HS-5 (cell line): ENCODE measurements at places on chromosomes 1 and 21.

GRCh38 chr1:227788271-227789083 lies 27.0 kb upstream of the PRSS38 start:
- no peak for DNase-seq

DNA sequence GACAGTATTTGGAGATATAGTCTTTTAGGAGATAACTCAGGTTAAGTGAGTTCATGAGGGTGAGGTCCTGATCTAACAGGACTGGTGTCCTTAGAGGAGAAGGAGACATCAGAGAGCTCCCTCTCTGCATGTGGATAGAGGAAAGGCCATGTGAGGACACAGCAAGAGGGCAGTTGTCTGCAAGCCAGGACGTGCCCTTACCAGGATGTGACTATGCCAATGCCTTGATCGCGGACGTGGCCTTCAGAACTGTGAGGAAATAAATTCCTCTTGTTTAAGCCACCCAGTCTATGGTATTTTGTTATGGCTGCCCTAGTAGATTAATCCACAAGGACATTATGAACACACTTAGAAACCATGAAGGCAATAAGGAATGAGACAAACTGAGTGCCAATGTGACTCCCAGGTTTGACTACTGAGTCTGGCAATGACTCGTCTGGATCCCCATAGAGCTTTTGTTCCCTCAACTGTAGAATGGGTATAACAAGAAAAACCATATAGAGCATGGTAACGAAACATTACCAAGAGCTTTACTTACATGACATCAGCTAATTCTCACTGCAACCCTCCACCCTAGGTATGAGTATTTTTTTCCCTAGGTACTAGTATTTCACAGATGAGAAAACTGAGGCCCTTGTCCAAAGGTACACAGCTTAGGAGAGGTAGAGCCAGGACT lies 6.5 kb downstream of the URB1 start:
- no peak for DNase-seq

- DNase-seq: no peak
Measured at GRCh38 chr1:164764333-164764732, 205.3 kb downstream of the PBX1 start.

GRCh38 chr1:78340006-78340405 lies 150.8 kb upstream of the PTGFR start:
- peak; percentile 81 for DNase-seq

- DNase-seq: no peak
Measured at GRCh38 chr1:24541711-24542346, 14.1 kb upstream of the NCMAP start.

- DNase-seq: no peak
Measured at GRCh38 chr1:37437087-37437486, 37.3 kb upstream of the ZC3H12A start.

- DNase-seq: no peak
Measured at GRCh38 chr1:68600049-68600661, 103.3 kb upstream of the DEPDC1 start.

DNA sequence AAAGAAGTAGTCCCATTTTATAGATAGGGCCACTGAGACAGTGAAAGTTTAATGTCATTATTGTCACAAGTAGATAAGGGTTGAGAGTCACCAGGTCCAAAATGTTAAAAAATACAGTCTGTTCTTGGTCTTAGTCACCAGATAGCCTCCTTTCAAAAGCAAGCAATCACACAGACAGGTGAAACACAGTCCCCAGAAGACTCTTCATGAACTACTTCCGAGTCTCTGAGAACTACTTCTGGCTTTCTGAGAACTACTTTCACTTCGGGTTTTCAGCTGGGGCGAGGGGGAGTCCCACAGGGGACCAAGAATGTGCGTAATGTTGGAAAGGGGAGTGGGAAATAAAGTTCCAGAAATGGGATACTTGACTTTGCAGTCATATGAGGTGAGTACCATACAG lies 143.2 kb downstream of the HHIPL2 start:
- DNase-seq: no peak

- no peak for DNase-seq
Measured at GRCh38 chr1:6056572-6056948, 10.9 kb downstream of the KCNAB2 start.

DNA sequence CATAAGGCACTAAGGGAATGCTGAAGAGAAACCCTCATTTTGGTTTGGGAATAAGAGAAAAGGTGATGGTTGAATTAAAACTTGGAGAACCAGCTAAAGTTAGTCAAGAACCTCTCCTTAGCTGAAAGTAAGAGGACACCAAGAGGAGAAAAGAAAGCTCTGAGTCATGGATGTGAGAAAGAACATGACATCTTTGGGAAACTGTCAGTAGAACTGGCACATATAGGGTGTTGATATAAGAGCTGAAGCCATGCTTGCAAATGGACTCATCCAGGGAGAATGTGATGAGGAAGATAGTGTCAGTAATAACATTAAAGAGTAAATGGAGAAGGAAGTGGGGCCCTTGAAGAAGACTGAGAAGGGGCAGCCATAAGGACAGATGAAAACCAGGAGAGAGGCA lies 54.3 kb downstream of the LRRC8C start:
- no peak for DNase-seq

DNA sequence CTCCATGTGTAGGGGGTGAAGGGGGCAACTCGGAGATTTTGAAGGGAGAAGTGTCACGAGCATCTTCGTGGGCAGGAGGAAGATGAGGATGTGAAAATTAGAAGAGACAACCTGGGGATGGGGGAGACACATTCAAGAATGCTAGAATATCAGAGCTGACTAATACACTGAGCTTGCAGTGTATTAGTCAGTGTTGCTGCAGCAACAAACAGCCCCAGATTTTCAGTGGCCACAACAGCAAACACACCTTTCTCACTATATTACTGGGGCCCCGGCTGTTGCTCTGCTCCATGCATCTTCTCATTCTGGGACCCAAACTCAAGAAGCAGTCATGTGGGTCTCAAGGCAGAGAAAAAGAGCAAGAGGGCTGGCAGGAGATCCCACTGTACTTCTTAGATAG lies 74.8 kb upstream of the SIM2 start:
- no peak for DNase-seq

GRCh38 chr1:227759341-227760300 lies 24.4 kb downstream of the SNAP47 start:
- peak; percentile 89 for DNase-seq

- no peak for DNase-seq
Measured at GRCh38 chr1:29254346-29254745, 18.0 kb downstream of the PTPRU start.

- DNase-seq: no peak
Measured at GRCh38 chr1:205012391-205013140, 30.4 kb upstream of the CNTN2 start.

DNA sequence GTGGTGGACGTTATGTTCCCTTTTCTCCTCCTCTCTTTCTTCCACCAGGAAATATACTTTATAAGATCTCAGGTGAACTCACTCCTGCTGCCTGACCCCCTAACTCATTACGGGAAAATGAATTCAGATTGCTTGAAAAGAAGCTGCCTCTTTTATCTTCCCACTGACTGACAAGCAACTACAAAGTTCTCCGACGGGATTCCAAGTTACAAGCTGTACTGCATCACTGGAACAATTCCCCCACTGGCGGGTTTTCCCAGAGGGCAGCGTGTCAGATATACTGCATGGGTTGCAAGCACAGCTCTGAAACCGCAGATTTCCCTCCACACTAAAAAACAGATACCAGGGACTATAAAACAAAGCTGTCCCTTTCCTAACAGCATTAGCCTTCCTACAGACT lies 390.6 kb downstream of the KCTD3 start:
- no peak for DNase-seq

- DNase-seq: no peak
Measured at GRCh38 chr1:145545055-145545454, 62.7 kb upstream of the GPR89A start.

- DNase-seq: peak; percentile 39
Measured at GRCh38 chr1:229440851-229441537, 7.1 kb upstream of the ACTA1 start.

- no peak for DNase-seq
Measured at GRCh38 chr1:234507089-234507488, 28.1 kb upstream of the TARBP1 start.

DNA sequence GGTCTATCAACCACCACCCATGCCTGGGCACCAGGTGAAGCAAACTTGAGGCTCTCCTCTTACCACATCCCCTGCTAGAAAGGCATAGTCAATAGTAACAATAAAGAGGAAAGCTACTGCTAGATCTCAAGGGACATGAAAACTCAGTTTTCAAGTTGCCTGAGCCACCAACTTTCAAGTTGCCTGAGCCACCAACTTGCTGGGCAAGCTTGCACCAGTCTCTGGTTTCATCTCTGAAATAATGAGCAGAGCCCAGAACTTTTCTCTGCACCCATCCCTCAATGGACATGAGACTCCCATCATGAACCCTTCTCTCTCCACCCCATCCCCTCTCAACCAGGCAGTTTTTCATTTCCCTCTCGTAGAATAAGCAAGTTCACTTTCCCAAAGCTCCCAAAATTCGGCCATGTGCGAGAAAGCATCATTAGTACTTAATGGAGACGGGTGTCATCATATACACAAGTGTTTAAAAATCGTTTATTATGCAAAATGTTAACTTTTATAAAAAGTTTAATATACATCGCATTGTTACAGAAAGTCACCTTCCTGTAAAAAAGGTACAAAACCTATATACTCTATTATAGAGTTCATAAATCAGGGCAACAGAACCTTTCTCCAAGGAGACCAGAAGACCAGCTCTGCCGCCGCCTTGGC lies 1.7 kb downstream of the ID3 start:
- DNase-seq: no peak

DNA sequence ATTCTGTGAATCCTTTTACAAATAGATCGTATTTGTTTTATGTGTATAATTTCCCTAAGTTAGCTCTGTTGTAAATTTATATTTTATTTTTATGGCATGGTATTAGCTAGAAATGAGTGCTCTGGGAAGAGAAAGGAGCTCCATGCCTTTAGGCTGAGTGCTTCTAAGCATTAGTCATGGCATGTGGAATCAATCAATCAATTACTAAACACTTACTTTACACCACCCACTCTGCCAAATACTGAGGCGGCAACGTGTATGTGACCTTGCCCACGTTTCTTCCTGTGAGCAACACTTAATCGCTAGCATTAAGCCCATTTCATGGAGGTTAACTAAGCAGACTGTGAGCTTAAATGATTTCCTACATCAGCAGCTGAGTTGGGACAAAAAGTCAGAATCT lies 7.2 kb upstream of the BECN2 start:
- peak; percentile 93 for DNase-seq

DNA sequence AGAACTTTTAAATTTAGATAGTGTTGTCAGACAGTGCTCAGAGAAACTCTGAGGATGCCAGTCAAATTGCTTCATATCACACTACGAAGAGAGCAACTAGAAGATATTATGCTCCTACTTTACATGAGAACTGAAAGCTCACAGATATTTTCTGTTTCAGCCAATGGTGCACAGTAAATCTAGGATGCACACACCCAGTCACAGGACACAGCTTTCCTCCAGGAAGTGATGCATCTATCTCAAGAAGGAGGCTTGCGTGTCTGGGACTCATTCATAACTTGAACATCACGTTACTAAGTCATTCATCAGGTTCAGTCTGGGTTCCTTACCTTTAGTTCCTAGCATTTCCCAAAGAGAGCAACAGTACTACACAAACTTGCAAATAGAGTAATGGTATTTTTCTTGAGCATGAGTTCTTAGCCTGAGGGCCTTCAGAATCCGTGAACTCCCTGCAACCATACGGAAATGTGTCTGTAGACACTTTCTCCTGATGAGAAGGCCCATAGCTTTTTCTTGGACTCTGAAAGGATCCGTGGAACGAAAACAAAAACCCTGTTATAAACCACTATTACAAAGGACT lies 12.2 kb downstream of the ZNF697 start:
- DNase-seq: no peak
